Cardiac muscle cell (in vitro differentiated cells and primary cell): ENCODE measurements at places on chromosomes 1 and 21.

- H3K27ac ChIP-seq, result no peak overlapping the region
- H3K36me3 ChIP-seq, result no peaks in the 10 kb centered on the region
- DNase-seq, result no peak
- no peaks in the 10 kb centered on the region for H3K27me3 ChIP-seq
- no peak overlapping the region for H3K4me3 ChIP-seq
These were observed 433.8 kb downstream of the CAMTA1 start for GRCh38 chr1:7219031-7219430.

DNA sequence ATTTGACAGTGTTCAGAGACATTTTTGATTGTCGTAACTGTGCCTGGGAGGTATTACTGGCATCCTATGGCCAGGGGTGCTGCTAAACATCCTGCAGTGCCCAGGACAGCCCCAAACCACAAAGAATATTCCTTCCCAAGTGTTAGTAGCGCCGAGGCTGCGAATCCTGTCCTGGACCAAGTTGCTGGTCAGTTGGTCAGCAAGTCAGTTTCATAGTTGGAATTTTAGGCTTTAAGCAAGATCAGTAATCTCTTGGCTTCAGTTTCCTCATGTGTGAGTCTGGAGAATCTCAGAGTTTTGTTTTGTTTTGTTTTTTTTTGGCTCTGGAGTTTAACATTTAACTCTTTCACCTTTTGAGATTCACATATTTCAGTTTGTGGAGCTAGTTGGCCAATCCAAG lies 65.0 kb downstream of the MTR start:
- peak overlapping the region; percentile 5 for H3K27ac ChIP-seq
- no peaks in the 10 kb centered on the region for H3K27me3 ChIP-seq
- no peak overlapping the region for H3K4me3 ChIP-seq
- peaks cover 13% of the 10 kb centered on the region for H3K4me1 ChIP-seq
- DNase-seq, result peak; percentile 28

DNA sequence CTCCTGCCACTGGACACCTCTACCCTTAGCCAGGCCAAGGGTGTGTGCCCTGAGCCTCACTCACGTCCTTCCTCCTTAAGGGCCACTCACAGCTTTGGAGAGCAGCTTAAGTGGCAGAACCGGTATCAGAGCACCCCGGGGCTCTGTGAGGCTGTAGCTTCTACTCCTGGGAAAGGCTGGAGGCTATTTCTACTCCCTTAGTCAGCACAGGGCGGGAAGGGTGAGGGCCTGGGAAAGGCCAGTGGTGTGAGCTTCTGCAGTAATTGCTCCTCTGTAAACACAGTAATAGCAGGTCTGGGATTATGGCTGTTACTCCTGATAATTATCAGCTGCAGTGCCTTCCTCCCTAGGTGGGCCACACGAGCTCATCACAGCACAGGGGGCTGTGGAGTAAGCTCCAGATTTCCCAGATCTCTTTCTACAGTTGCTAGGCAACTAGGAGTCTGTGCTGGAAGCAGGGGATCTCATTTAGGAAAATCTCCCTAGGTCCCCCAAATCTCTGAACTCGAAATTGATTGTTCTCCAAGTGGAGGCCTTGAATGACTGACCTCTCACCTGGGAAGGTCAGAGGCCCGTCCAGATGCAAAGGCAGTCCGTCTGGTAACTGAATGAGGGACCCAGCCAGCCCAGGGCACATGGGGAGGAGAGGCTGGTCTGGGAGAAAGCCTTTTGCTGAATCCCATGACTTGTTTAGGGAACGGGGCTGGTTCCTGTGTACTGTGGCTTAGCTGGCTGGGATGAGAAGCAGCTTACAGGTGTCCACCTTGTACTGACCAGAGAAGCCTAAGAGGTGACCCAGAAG lies 29.3 kb downstream of the IER5 start:
- peaks cover 10% of the 10 kb centered on the region for H3K4me1 ChIP-seq
- H3K4me3 ChIP-seq, result no peak overlapping the region
- peak; percentile 66 for DNase-seq
- H3K27me3 ChIP-seq, result no peaks in the 10 kb centered on the region
- no peaks in the 10 kb centered on the region for H3K36me3 ChIP-seq
- peak overlapping the region; percentile 61 for H3K27ac ChIP-seq

DNA sequence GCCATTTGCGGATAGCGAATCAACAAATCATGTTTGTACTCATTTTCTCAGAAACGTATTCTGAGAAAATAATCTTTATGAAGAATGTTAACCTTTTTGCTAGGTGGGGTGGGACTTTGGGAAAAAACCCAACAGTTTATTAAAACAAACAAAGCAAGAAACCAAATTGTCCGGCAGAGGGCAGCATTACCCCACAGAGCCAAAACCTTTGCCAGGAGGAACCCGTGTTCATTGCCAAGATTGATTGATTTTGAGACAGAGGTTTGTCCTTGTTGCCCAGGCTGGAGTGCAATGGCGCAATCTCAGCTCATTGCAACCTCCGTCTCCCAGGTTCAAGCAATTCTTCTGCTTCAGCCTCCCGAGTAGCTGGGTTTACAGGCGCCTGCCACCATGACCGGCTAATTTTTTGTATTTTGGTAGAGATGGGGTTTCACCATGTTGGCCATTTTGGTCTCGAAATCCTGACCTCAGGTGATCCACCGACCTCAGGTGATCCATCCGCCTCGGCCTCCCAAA lies 70.8 kb upstream of the RHOU start:
- no peaks in the 10 kb centered on the region for H3K27me3 ChIP-seq
- no peaks in the 10 kb centered on the region for H3K36me3 ChIP-seq
- no peaks in the 10 kb centered on the region for H3K4me1 ChIP-seq
- H3K4me3 ChIP-seq, result no peak overlapping the region
- no peak overlapping the region for H3K27ac ChIP-seq

DNA sequence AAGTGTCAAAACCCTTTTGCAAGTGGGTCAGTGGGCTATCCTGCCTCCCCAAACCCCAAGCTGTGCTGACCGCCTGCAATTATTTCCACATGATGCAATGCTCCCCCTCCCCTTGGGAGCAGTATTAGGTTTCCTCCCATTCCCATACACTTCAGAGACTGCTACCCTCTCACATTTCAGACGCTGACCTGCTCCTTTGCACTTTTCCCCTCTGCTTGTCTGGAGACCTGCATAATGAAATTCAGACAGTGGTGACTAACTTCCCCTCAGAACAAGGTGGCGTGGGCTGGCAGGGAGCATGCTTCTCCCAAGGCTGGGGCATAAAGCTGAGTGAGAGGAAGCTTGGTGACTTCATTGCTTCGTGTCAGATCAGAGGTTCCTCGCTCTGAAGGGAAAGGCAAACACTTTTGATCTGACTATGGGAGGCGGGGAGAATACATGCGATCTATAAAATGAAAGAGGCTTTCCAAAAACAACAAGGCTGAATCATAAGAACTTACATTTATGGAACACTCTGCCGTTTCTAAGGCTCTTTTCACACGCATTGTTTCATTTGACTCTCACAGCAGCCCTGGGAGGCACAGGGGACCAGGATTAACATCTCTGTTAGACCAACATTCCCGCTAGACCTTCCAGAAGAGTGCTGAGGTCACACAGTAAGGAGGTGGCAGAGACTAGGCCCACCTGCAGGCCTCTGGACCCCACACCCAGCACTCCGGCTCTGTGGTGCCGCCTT lies 27.5 kb upstream of the ROR1 start:
- peak; percentile 64 for DNase-seq
- no peak overlapping the region for H3K4me3 ChIP-seq
- H3K36me3 ChIP-seq, result no peaks in the 10 kb centered on the region
- H3K27me3 ChIP-seq, result no peaks in the 10 kb centered on the region
- no peak overlapping the region for H3K27ac ChIP-seq

DNA sequence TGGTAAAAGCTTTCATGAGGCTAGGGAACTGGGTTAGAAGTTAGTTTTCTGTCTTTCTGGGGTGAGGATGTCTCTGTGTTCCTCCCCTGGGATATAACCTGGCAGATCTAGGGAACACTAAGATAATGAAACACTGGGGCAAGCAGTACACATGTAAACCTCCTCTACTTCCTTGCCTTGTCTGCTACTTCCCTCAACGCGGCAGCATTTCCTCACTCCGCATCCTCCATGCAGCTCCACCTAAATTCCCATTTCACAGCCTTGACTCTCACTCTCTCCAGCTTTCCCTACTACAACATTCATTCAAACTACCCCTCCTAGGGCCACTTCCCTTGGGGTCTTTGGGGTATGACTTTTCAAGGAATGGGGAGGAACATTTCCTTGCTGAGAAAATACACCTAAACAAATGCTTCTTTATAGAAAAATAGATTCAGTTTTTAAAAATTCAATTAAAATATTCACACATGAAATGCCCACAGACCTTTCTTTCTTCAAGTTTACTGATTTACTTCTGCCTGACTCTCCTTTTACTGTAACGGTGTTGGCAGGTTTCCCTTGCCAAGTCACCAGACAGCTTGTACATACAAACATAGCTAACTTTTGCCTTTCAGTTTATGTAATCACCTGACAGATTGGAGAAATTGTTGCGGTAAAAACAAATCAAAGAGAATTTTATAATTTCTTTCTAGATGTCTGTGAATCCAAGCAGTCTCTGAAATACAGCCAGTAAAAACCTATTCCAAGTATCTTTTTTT lies 90.1 kb downstream of the TNFSF18 start:
- no peaks in the 10 kb centered on the region for H3K4me1 ChIP-seq
- no peak overlapping the region for H3K27ac ChIP-seq
- H3K27me3 ChIP-seq, result no peaks in the 10 kb centered on the region
- no peaks in the 10 kb centered on the region for H3K36me3 ChIP-seq
- no peak overlapping the region for H3K4me3 ChIP-seq
- no peak for DNase-seq

DNA sequence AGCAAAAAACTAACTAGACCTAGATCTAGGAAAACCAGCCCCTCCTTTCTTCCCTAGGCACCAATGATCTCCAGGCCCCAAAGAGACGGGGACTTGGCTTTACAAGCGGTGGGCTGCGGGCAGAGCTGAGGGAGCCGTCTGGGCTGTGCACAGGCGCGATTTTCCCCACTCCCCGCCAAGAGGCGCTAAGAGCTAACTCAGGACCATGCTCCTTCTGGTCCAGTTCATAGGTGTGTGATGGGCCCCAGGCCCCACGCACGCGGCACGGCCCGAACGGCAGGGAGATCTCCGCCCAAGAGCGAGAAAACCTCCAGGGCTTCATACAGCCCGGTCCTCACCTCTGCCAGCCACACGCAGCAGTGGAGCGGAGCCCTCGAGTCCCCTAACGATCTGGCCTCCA lies 7.5 kb upstream of the GPR153 start:
- no peaks in the 10 kb centered on the region for H3K36me3 ChIP-seq
- peak; percentile 37 for DNase-seq
- no peaks in the 10 kb centered on the region for H3K27me3 ChIP-seq
- peaks cover 14% of the 10 kb centered on the region for H3K4me1 ChIP-seq

DNA sequence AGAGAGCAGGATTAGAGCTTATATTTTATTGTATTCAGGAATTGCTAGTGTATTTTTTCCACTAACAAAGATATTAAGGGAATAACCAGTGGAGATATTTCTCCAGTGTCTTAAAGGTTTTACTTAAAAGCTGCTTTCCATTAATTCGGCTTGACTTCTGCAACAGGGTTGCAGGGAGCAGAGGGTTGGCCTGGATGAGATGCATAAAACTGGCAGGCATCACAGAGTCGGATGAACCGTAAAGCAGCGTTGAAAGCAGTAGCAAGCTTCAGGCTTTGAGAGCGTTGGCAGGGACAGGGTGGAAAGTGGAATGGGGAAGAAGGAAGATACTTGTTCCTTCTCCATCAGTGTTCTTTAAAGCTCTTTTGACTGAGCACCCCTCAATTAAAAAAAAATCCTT lies 237.2 kb downstream of the LMO4 start:
- H3K27me3 ChIP-seq, result no peaks in the 10 kb centered on the region
- no peak overlapping the region for H3K4me3 ChIP-seq

DNA sequence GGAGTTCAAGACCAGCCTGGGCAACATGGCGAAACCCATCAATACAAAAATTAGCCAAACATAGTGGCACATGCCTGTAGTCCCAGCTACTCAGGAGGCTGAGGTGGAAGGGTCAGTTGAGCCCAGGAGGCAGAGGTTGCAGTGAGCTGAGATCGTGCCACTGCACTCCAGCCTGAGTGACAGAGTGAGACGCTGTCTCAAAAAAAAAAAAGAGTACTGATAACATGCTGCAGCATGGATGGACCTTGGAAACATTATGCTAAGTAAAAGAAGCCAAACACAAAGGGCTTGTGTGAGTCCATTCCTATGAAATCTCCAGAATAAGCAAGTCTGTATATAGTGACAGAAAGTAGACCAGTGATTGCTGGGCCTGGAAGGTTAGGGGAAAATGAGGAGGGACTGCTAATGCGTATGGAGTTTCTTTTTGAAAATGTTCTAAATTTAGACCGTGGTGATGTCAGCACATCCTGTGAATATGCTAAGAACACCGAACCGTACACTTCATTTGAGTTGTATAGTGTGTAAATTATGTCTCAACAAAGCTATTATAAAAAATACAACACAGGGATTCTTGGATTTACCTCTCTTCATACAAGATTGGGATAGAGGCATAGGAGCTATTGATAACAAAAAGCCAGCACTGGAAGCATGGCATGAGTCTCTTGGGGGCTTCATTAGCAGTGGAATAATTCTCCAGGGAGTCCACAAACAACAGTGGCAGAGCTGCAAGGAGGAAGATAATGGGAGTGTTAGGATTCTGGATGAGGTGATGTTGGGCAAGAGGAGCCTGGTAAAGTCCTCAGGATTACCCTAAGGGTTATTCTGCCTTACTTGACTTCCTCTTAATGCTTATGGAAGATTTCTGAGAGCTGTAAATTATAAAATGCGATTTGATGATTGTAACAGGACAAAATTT lies 73.5 kb downstream of the TTC3 start:
- H3K27me3 ChIP-seq, result no peaks in the 10 kb centered on the region
- H3K4me1 ChIP-seq, result peaks cover 11% of the 10 kb centered on the region

GRCh38 chr1:199007423-199007822 lies 368.6 kb downstream of the PTPRC start:
- no peak overlapping the region for H3K4me3 ChIP-seq
- H3K36me3 ChIP-seq, result no peaks in the 10 kb centered on the region
- DNase-seq, result no peak
- H3K27me3 ChIP-seq, result no peaks in the 10 kb centered on the region

DNA sequence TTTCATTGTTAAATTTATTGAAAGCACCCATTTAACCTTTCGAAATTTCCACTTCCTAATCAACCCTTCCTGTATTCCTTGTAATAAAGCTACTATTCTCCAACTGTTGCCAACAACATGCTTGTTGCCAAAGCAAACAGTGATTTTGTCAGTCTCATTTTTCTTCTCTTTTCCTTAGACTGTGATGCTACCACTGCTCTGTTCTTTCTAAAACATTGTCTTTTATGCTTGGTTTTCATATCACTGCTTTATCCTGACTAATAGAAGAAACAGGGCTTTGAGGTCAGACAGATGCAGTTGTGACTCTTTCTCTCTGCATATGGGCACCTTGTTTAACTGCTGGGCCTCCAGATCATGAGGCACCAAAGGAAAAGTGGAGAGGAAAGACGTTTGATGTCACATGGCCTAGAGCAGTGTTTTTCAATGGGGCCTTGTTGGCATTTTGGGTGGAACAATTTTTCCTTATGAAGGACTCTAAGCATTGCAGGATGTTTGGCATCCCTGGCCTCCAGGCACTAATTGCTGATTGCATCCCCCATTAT lies 56.1 kb downstream of the HMCN1 start:
- DNase-seq, result peak; percentile 76
- no peaks in the 10 kb centered on the region for H3K27me3 ChIP-seq
- no peak overlapping the region for H3K4me3 ChIP-seq

- no peak for DNase-seq
- no peaks in the 10 kb centered on the region for H3K36me3 ChIP-seq
- H3K4me1 ChIP-seq, result no peaks in the 10 kb centered on the region
- no peak overlapping the region for H3K4me3 ChIP-seq
- no peak overlapping the region for H3K27ac ChIP-seq
These were observed 149.2 kb downstream of the BEND5 start for GRCh38 chr1:48627486-48627885.

GRCh38 chr1:109762821-109763645 lies 690 bp downstream of the EPS8L3 start:
- no peak overlapping the region for H3K4me3 ChIP-seq
- H3K36me3 ChIP-seq, result no peaks in the 10 kb centered on the region
- H3K27me3 ChIP-seq, result no peaks in the 10 kb centered on the region
- H3K27ac ChIP-seq, result no peak overlapping the region
- peaks cover 5% of the 10 kb centered on the region for H3K4me1 ChIP-seq
- no peak for DNase-seq
